ENCODE measurements at places on chromosomes 7 and 10. TPM values are rescaled to one million over a fixed set of nuclear protein-coding genes. Genes with fewer than 3 reads are reported as not detected.

- no peak for DNase-seq
Observed at GRCh38 chr7:2710286-2710655, 22.3 kb downstream of the AMZ1 start.

The CCL24 gene
- total RNA-seq, result not detected

DNA sequence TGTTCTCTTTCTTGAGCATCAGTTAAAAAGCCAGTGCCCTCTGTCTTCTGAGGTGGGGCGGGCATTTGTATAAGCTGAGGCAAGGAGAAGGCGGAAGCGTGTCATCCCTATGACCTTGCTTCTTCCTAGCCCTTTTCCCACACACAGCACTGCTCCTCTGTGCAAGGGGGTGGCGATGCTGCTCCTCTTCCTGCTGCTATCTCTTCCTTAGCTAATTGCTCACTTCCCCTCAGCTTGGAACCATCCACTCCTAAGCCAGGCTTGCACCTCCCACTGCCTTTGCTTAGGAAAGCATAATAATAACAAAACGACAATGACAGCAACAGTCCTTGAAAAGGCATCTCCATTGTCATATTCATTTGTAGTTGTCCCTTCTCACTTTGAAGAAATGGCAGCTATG lies 366.9 kb downstream of the PHTF2 start:
- DNase-seq, result no peak

DNA sequence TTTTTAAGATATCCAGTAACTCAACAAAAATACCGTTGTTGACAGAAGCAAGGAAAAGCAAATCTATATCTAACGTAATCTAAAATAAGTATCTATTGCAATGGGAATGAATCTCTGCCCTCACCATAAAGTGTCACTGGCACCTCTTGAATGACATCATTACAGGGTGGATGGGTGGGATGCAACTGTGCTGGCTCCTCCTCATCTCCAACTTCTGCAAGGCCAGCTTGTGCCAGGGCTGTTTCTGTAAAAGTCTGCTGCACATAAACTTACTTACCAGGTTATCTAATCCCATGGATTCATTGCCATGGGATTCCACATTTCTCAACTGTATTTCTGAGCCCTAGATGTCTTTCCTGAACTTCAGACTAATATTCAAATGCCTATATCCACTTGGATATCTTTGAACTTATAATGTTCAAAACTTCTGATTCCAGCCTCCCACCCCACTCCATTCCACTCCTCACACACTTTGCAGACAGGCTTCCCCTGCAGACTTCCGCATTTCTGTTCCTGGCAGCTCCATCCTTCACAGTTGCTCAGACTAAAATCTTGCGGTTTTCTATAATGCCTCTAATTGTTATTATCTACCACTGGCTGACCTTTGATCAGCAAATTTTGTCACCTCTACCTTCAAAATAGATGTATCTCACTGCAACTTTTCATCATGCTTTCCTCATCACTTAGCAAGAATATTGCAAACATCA lies 10.7 kb downstream of the FGL2 start:
- DNase-seq, result no peak

GRCh38 chr7:148665221-148665620 lies 33.5 kb upstream of the CUL1 start:
- no peak for DNase-seq

- DNase-seq, result no peak
Observed at GRCh38 chr7:27212497-27213432, 12.9 kb upstream of the HOXA13 start.

The TMEM229A gene
- total RNA-seq, result not detected

GRCh38 chr10:7199152-7199760 lies 211.6 kb downstream of the SFMBT2 start:
- DNase-seq, result no peak

The GPER1 gene
- total RNA-seq, result 1.6 TPM

- DNase-seq, result no peak
Observed at GRCh38 chr7:102291056-102291915, 4.6 kb downstream of the SH2B2 start.

The PRSS58 gene
- not detected for total RNA-seq

The AKR1D1 gene
- not detected for total RNA-seq

The FAM131B gene
- 1.5 TPM for total RNA-seq

GRCh38 chr10:30674796-30675195 lies 45.2 kb upstream of the LYZL2 start:
- no peak for DNase-seq

The FAM221A gene
- total RNA-seq, result 2.9 TPM

The HYCC1 gene
- total RNA-seq, result 126 TPM

The STOX1 gene
- 0.99 TPM for total RNA-seq

The MYH16 gene
- not detected for total RNA-seq
